Dorsolateral prefrontal cortex (tissue), 122 donors: ENCODE measurements at places on chromosomes 11 and 22. TPM values are rescaled to one million over a fixed set of nuclear protein-coding genes. Genes with fewer than 3 reads are reported as not detected.

DNA sequence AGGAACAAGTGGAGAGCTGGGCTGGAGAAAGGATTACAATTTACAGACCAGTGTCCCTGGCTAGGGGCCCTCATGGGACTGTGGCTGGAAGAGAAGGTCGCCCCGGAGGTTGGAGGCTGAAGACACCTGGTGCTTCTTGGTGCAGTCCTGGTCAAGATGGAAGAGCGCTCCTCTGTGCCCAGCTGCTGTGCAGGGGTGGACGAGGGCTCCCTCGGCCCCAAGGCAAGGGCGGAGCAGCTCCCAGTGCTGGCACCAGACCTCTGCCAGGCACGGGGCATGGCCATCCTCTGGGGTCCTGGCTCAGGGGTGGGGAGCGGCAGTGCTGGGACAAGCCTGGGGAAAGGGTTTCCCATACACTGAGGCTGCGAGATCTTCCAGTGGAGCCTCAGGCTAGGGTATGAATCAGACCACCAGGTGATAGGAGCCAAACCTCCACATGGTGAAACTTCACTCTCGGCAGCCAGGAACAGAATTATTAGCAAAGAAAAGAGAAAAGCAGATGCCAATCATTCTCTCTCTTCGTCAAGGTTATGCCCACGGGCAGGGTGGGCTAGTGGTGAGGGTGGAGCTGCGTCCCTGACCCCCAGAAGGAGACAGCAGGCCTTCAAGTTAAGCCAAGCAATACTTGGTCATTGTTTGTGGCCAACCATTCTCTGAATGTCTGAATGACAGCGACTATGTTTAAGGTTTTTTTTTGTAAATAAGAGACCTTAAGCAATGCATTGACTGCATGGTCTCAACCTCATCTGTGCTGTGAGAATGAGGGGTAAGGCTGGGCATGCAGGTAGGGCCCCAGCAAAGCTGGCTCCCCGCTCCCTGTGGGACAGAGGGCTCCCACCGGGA is 32.1 kb downstream of the PPM1F start:
- no peak for DNase-seq

The DRD2 gene
- 1.5 TPM for total RNA-seq

The OR52H1 gene
- 0.76 TPM for total RNA-seq

The OR8J3 gene
- not detected for total RNA-seq

The HTATIP2 gene
- total RNA-seq = 22.6 TPM

- no peak for DNase-seq
Measured at GRCh38 chr22:45672564-45673481, 1.2 kb downstream of the ATXN10 start.

- DNase-seq = peak; percentile 49
Measured at GRCh38 chr22:28442711-28443525, 236.7 kb downstream of the TTC28 start.

DNA sequence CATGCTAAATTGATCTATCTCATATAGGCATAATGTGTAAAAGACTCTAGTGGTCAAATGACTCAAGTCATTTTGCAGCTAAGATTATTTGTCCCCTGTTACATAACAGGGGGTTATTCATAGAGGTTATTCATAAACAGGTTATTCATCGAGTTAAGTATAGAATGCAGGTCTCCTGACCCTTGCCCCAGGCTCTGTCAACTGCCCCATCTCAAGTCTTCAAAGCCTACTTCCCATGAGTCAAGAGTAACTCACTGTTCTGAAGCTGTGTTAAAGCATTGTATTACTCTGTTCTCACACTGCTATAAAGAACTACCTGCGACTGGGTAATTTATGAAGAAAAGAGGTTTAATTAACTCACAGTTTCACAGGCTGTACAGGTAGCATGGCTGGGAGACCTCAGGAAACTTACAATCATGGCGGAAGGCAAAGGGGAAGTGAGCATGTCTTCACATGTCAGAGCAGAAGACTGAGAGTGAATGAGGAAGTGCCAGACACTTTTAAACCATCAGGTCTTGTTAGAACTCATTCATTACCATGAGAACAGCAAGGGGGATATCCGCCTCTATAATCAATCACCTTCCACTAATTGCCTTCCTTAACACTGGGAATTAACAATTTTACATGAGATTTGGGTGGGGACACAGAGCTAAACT is 226.2 kb upstream of the BLID start:
- DNase-seq = no peak

DNA sequence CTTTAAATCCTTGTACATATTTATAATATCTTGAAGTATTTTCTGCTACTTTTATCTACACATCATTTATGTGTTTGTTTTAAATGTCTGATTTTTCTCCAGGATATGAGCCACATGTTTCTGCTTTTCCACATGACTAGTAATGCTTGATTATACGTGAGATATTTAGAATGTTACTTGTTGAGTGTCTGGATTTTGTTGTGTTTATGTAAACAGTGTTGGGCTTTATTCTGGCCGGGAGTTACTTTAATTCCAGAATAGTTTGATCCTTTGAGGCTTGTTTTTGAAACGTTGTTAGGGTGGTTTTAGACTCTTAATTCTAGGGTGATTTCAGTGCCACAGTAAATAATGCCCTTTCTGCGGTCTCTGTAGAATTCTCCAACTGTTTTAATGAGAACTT is 252.9 kb downstream of the BLID start:
- DNase-seq = no peak

GRCh38 chr22:30202531-30203006 is 44.0 kb downstream of the LIF start:
- DNase-seq = no peak

GRCh38 chr11:35937700-35938099 is 6.2 kb upstream of the LDLRAD3 start:
- no peak for DNase-seq

- peak; percentile 4 for DNase-seq
Measured at GRCh38 chr11:134639586-134640330, 227.7 kb upstream of the B3GAT1 start.

- DNase-seq = peak; percentile 23
Measured at GRCh38 chr22:49007013-49007653, 820.5 kb downstream of the BRD1 start.

The CDON gene
- 14.1 TPM for total RNA-seq

DNA sequence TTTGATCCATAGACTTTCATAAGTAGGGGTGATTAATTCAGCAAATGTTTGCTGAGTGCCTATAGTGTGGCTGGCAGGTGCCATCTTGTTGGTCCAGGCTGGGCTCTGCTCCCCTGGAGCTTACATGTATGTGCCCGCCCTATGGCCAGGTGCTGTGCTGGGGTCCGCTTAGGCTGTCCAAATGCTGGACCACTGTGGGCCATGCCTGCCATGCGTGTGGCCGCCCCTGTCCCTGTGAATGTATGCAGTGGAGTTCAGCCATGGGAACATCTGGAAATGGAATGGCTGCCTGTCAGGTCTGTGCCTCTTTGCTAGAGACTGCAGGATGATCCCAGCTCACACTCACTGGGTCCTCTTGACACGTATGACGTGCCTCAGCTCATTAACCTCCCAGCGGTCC is 594.6 kb downstream of the TBC1D22A start:
- DNase-seq = no peak

The TSPAN32 gene
- 0.78 TPM for total RNA-seq

The ANGPTL5 gene
- 0.31 TPM for total RNA-seq

DNA sequence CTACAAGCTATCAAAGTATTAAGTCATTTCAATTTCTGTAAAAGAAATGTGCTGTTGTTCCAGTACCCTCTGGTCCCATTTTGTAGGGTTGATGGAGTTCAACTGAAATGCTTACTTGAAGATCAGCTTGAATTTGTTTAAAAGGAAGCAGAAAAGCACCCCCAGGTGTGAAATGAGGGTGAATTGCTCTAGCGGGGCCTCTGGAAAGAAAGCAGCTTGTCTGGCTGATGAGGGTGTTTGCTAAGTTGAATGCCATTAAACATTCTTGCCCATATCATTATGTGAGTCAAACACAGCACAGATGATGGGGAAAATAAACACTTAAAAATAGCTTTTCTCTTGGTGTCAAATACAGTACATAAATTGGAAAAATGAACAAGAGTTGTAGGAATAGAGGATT is 280.3 kb downstream of the RAB38 start:
- DNase-seq = no peak

The CRACR2B gene
- 3.7 TPM for total RNA-seq

The INPPL1 gene
- total RNA-seq = 55.8 TPM

- DNase-seq = no peak
Measured at GRCh38 chr11:119744577-119744976, 15.6 kb upstream of the NECTIN1 start.

The TUB gene
- total RNA-seq = 71.2 TPM

DNA sequence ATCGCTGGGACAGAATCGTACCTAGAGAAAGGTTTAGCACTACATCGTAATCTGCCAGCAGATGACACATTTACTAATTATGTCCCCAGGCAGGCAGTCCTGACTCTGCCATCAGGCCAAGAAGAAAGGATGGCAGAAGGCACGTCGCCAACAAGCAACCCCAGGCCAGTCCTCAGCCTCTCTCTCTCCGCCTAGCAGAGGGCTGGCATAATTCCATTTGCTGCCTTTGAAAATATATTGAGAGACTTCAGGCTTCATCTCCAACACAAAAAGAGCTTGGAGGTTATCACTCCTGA is 1517.0 kb downstream of the TBC1D22A start:
- no peak for DNase-seq

DNA sequence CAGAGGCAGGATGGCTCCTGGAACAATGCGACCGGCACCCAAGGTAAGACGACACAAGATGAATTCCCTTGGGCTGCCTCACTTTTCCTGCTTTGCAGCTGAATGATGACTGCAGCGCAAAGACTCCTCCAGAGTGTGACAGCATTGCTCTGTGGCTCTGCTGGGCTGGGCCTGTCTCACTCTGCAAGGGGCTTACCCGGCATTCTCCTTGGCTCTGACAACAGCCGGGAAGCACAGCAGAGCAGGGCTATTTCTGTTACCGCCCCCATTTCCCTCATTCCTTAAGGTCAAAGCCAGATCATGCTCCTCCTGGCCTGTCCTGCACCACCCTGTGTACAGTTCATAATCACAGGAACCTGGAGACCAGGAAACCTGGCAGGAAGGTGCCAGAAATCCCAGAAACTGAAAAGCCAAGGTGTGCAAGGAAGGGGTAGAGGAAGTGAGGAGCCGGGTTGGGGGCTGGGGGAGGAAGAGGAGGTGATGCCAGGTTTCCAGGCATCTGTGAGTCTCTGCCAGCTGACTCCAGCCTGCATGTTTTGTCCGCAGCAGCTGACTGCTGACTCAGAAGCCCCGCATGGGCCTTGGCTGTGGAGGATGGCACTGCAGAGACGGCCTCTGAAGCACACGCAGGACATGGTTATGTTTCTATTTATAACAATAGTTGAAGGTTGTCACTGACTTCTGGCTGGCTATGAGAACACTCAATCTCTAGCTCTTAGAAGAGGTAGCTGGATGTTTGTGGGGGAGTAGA is 113.6 kb downstream of the MICAL3 start:
- DNase-seq = peak; percentile 82

DNA sequence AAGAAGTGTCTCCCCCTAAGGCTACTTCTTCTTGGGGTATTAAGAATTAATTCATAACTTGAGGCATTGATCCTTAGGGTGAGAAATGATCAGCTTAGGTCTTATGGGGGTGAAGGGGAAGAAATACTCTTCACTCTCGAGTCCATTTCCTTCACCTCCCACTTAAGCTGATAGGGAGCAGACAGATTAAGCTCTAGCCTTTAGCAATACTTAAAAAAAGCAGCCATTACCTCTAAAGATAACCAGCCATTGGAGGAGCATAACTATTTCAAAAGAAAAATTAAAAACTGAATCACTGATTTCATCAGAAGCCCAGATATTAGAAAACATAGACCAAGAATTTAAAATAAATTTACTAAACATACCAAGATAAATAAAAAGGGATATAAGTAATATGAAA is 60.5 kb downstream of the ENTHD1 start:
- no peak for DNase-seq

The CASP12 gene
- total RNA-seq = not detected

DNA sequence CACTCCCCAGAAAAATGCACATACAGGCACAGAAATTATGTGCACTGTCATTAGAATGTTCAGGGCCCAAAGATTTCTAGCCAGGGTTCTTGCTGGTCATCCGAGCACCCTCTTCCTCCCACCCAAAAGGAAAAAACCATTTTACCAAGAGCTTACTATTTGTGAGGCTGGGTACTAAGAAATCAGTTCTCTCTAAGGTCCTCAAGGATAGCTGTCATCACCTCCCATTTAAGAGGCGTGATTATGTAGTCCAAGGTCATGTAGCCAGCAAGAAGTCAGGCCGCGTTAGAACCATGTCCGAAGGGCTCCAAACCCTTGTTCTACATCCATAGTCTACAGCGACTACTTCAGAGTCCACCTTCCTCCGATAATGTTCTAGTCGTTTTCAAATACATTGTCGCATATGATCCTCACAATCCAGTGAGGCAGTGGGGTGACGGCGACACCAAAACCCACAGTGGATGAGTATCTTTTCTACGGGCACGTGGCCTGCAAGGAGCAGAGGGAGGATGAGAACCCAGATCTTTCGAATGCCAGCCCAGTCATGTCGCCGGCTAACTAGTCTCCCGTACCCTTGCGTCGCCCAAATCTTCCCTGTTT is 634 bp downstream of the TIMM8B start:
- no peak for DNase-seq

- DNase-seq = no peak
Measured at GRCh38 chr11:81444297-81444696, 1289.4 kb downstream of the FAM181B start.

- no peak for DNase-seq
Measured at GRCh38 chr11:86735451-86736290, 63.3 kb upstream of the ME3 start.

GRCh38 chr11:31818874-31819331 is 7.8 kb upstream of the PAX6 start:
- no peak for DNase-seq

DNA sequence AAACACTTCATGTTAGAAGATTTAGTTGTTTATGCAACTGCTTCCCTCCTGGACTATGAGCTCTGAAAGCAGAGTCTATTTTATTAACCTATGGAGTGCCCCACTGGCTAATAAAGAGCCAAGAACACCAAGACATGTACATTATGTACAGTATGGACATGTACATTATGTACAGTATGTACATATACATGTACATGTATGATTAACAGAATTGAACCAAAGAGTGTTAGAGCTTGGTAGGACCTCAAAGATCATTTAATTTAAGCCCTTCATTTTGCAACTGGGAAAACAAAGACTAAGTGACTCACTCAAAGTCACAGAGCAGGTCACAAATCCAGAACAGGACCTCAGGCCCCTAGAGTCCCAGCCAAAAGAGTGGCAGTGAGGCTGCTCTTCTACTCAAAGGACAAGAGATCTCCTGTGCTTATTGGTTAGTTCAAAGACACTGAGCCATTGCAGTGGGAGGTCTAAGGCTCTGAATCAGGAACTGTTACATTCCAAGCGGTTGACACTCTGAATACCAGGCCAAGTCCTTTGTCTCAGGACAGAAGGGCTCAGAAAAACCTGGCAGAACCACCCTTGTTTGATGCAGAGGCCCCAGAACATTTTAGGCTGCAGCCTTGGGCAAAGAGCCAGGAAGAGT is 103.8 kb downstream of the FAM168A start:
- DNase-seq = no peak

GRCh38 chr11:37704791-37705190 is 1106.8 kb upstream of the RAG2 start:
- DNase-seq = no peak

- no peak for DNase-seq
Measured at GRCh38 chr22:40237788-40238424, 60.2 kb downstream of the TNRC6B start.

GRCh38 chr22:38951734-38952133 is 5.7 kb upstream of the APOBEC3A start:
- no peak for DNase-seq

The SLC22A12 gene
- total RNA-seq = not detected

- DNase-seq = no peak
Measured at GRCh38 chr22:25413620-25414019, 150.9 kb upstream of the GRK3 start.
